ENCODE measurements at places on chromosomes 1 and 21.

DNA sequence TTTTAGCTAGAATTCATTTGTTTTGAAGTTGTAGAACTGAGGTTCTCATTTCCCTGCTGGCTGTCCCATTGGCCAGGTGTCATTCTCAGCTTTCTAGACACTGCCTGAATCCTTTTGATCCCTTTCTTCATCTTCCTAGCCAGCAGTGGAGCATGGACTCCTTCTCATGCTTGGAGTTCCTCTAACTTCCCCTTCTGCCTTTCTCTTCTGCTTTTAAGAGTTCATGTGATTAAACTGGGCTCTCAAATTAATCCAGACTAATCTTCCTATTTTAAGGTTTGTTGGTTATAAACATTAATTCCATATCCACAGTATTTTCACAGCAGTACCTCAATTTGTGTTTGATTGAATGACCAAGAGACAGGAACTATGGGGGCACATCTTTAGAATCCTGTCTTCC, 52.3 kb downstream of the ADAMTS5 start:
- DNase-seq = no peak

DNA sequence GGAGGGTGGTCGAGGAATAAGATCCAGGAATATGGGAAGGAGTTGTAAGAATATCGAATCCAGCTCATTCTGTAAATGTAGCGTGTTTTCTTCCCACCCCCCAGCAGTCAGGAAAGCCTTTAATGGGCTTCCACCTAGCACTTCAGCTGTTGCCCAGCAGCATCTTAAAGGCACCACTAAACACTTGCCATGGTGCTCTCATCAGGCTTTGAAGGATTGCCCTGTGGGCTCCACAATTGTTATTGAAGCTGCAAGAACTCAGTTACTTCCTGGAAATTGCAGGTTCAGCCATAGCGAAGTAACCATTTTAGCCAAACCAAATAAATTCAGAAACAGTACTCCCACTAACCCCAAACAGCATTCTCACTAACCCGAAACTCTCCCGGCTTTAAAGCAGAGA, 511.2 kb downstream of the PLPP3 start:
- no peak for DNase-seq

DNA sequence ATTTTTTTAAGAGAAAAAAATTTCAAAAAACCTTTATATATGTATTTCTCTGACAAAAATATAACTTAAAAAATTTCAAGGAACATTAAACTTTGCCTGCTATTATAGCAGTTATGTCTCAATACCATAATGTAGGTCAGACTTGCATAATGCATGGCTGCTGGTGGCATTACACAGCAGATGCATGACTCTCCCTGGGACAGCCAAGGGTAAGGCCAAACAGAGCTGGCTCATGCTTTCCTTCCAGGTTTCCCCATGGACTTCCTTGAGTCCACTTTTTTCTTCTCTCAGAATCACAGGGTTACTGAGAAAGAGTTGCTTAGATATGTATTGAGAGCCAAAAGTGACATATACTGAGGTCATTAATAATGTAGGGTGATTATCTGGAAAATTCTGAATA, 43.7 kb downstream of the RHOU start:
- DNase-seq = no peak

DNA sequence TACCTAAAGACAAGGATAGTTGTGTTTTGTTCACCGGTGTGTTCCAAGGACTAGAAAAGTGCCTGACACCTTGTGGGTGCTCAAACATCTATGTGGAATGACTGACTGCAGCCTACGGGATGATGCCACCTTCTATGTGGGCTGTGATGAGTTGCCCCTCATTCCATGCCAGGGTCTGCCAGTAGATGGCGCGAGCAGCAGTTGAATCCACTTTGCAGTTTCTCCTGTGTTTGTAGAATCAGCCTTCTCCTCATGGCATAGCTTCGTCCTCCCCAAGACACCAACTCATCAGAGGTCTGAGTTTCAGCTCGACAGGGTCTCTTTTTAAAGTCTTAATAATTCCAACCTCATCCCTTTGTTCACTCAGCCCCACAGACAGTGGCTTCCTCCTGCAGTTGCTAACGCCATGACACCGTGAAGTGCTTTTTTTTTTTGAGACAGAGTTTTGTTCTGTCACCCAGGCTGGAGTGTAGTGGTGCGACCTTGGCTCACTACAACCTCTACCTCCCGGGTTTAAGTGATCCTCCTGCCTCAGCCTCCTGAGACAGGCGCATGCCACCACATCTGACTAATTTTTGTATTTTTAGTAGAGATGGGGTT, 133.7 kb downstream of the CAPN8 start:
- no peak for DNase-seq

GRCh38 chr1:110237386-110238152, 27.5 kb downstream of the KCNC4 start:
- DNase-seq = no peak

GRCh38 chr1:2973601-2974593, 47.4 kb upstream of the ACTRT2 start:
- no peak for DNase-seq

- DNase-seq = no peak
Observed at GRCh38 chr21:28215214-28215954, 777.3 kb downstream of the LTN1 start.

DNA sequence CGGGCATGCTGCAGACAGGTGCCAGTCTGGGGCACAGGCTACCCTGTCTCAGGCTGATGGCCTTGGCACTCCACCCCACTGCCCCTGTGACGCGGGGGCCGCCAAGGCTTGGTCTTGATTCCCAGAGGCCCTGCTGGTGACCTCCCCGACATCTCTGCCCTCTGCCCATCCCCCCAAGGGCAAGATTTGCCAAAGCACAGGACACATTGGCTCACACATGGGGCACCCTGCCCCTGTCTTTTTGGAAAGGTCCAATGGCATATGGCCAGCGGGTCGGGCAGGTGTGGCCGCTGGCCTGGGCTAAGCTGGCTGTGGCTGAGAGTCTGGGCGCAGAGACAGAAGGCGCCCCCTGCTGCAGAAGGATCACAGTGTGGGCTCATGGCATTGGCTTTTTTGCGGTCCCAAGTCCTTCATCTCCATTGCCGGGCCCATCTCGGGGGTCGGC, 4.6 kb downstream of the MIB2 start:
- DNase-seq = no peak

DNA sequence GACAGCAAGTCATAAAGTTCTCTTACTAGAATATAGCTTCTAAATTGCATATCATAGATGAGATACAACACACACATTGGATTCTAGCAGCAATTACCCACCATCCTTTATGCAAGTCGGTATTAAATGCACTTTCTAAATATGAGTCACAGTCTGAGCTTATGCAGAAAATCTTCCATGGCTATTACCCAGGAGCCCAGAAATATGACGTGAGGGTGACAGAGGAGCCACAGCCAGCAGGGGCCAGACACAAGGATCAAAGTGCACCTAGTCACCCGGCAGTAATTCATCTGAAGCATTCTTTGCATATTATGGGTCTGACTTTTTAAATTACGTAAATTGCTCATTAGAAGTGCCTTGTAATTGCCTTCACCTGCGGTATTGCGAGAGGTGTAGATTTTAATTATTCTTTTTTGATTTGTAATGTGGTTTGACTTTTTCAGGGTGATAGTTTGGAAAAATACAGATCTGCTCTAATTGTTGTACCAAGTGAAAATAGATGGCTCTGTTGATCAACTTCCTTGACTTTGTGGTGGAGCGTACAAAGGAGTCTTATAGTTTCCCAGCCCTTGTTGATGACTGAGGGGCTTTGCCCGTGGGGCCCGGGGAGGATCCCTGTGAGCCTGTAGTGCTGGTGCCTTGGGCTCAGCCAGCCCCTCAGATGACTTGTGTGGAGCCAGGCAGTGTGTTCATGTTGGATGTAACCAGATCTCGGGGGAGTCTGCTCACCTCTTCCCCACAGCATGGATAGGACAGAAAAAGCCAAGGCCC, 470.0 kb upstream of the VAMP3 start:
- DNase-seq = no peak

- DNase-seq = no peak
Observed at GRCh38 chr1:153058826-153059784, 1.8 kb upstream of the SPRR2A start.

- DNase-seq = no peak
Observed at GRCh38 chr1:229131243-229132105, 139.4 kb upstream of the RAB4A start.

- no peak for DNase-seq
Observed at GRCh38 chr1:220921971-220922635, 42.9 kb downstream of the HLX start.

DNA sequence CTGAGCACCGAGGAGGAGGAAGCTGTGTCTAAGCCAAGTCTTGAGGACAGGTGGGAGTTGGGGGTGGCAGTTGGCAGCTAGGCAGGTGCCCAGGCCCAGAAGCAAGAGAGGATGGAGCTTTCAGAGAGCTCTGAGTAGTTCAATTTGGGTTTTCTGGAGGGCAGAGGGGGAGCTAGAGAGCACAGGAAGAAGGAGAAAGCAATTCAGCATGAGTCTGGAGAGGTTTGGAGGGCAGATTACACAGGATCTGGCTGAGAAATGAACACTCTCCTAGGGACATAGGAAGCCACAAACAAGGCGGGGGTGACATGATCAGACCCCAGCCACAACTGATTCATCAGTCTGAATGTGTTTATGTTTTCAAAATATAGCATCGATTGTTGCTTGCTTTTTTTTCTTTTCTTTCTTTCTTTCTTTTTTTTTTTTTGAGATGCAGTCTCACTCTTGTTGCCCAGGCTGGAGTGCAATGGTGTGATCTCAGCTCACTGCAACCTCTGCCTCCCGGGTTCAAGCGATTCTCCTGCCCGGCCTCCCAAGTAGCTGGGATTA, 23.8 kb downstream of the PTPRF start:
- no peak for DNase-seq

DNA sequence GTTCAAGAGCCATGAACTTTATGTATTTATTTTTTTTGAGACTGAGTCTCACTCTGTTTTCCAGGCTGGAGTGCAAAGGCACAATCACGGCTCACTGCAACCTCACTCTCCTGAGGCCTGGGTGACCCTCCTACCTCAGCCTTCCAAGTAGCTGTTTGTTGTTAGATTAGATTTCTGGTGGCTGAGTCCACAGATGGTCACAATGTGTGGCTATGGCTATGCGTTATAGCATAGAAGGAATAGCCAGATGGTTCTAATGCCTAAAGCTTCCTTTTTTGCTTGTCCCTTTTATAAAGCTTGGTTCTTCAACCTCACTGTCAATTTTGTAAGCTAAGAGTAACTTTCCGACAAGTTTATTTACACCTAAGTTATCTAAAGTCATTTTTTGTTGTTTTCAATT, 62.3 kb upstream of the FMN2 start:
- DNase-seq = no peak

- no peak for DNase-seq
Observed at GRCh38 chr1:7186382-7187111, 401.3 kb downstream of the CAMTA1 start.

- DNase-seq = no peak
Observed at GRCh38 chr1:5750186-5751162, 241.8 kb downstream of the NPHP4 start.

DNA sequence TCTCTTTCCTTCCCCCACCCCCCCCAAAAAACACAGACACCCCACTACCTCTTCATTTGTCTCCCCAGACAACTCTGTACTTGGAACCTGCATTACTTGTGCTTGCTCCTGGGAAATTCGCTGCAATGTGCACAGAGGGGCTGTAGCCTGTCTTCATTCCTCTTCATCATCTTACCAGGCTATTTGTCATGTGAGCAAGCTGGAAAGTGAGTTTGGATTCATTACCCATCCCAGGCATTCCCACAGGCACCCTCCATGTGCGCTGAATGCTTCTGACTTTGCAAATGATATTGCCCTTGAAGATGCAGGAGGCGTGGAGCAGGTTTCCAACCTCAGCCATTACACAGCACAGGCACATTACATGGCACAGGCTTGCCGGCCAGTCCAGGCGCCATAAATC, 494.9 kb downstream of the KIF26B start:
- no peak for DNase-seq

DNA sequence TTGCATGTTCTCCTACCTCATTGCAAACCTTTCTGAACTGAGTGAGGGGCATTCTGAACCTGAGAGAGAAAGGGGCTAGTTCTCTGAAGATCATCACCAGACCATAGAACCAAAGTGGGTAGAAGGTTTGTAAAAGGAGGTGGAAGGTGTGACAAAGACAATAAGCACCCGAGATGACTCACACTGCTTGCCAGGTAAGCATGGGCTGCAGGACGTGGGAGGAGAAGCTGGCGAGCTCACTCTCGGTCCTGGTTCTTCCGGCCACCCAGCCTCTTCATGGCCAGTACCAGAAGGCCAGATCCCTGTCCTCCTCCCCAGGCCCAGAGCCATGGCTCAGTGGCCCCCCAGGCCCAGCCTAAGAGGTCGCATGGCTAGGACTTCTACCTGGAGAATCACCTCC, 128.3 kb downstream of the TMEM53 start:
- no peak for DNase-seq

DNA sequence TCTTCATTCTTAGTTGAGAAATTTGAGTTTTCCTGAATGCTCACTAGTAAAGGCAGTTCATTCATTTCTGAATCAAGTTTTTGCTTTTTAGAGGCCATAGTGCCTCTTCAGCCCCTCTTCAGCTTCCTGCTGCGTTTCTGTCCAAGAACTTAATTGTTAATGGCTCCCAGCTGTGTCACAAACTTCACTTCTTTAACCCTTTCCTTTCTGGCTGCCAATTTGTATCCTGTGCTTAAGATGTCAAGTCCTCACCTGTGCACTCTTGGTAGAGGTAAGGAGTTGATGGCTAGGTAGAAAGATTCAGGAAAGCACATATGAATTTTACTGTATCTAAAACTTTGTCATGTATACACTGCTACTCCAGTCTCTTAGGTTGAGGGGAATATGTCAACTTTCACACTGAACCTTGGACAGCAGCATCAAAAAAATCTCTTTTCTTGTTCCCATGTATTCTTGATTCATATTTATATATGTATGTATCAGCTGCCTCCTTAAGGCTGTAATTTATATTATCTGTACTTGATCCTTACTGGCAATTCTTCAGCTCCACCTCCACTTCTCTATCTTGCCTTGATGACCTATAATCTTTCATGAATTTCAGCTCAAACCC, 612.8 kb downstream of the LMO4 start:
- DNase-seq = no peak

GRCh38 chr21:45721671-45722070, 78.1 kb downstream of the PCBP3 start:
- DNase-seq = no peak

DNA sequence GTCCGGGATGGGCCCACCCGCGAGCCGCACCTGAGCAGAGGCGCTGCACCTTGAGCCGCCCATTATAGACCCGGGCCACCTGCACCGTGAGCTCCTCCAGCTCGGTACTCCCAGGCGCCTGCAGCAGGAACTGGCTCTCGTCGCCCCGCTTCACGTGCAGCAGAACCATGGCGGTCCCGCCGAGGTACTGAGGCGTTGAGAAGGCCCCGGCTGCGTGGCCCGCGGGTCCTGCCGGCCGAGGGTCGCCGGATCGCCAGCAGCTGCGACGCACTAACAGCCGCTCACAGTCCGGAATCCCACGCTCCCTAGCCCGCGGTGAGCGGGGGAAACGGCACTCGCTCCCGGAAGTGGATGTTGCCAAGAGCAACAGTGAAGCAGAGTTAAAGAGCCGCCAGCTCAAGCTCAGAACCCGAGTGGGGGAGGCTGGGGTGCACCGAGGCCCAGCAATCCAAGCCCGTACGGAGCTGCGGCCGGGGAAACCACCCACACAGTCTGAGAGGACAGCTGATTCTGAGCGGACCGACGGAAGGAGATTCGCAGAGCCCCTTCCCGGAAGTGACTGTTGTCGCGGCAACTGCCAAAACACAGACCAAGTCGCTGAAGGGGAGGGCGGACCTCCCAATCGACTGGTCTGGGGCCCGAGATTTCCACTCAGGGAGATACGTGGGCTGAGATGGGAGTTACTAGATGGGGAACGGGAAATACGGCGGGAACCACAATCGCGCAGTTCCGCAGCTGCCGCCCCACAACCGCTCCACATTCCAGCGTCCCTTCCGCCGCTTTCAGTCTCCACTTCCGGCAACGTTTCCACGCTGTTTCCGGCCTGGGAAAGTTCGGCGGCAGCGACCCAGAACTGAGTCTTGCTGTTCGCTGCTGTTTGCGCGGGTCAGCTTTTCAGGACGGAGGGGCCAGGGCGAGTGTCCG, at the start of gene CFAP298:
Gene CFAP298 (minus strand): TSS at position 303 of the 924 bp plus-strand sequence. CDS start 134 bp downstream, at position 169.
- DNase-seq = peak; percentile 39

Measured in esophagus squamous epithelium (tissue), 5 donors.